Activated T-cell treated with anti-CD3 and anti-CD28 coated beads, Interleukin-2, amount 50 U/mL, for 48 hours (primary cell): ENCODE measurements at places on chromosomes 7 and 10.

GRCh38 chr10:72637398-72637857 lies 11.5 kb upstream of the MICU1 start:
- DNase-seq, result peak; percentile 43

- no peak for DNase-seq
Measured at GRCh38 chr7:113945018-113945938, 26.5 kb upstream of the PPP1R3A start.

- no peak for DNase-seq
Measured at GRCh38 chr7:81210137-81211064, 291.6 kb upstream of the SEMA3C start.

GRCh38 chr7:121505021-121505420 lies 108.9 kb upstream of the FAM3C start:
- no peak for DNase-seq

GRCh38 chr10:23158370-23158769 lies 33.7 kb upstream of the PTF1A start:
- DNase-seq, result peak; percentile 47

DNA sequence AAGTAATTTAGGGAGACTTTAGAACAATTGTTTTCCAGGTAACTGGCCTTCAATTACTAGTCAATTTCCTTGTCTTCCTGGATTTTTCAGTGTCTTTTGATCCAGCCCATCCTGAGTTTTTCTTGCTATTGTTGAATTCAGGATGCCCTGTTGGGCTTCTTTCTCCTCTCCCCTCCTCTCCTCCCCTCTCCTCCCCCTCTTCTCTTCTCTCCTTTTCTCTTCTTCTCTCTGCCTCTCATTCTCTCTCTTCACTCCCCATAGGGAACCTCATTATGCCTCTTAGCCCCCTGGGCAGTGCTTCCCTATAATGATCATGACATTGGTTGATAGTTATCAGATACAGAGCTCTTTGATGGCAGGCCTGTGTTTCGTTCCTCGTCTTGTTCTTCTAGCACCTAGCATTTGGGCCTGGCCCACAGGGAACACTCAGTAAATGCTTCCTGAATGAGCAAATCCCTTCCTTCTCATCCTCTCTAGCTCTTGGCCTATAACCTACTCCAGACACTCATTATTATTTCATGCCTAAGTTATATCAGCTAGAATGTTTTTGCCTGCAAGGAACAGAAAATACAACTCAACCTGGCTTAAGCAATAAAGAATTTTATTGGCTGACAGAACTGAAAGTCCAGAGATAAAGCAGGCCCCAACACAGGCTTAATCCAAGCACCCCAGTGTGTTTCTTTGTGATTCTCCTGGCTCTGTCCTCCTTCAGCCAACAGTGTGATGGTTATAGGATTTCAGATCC lies 56.8 kb downstream of the CACNB2 start:
- no peak for DNase-seq

- peak; percentile 93 for DNase-seq
Measured at GRCh38 chr10:124791547-124792348, at the start of gene EEF1AKMT2. TSS of gene EEF1AKMT2 (minus strand) at chr10:124791887. CDS start at chr10:124791833, 54 bp downstream.

GRCh38 chr10:2874963-2875362 lies 192.4 kb upstream of the PFKP start:
- DNase-seq, result no peak

- no peak for DNase-seq
Measured at GRCh38 chr7:69732203-69732602, 133.9 kb downstream of the AUTS2 start.

DNA sequence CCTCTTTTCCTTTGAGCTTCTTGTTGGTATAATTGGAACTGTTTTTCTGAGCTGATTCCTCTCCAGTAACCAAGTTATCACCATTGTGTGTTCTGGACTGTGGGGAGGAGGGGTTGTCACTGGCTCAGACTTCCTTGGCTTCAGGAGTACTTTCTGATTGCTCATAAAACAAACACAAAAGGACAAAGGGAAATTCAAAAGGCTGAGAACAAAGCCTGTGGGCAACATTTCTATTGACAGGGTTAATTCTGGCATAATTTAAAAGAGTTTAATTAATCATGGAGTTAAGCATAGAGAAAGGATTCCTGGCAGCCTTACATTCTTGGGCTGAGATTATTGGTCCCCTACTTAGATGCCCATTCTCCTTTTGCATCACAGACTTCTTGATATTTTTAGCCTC lies 222.9 kb upstream of the KMT2E start:
- DNase-seq, result no peak

GRCh38 chr10:31782701-31783100 lies 145.9 kb downstream of the ARHGAP12 start:
- no peak for DNase-seq

- DNase-seq, result no peak
Measured at GRCh38 chr7:77386165-77386822, 29.9 kb downstream of the GSAP start.

DNA sequence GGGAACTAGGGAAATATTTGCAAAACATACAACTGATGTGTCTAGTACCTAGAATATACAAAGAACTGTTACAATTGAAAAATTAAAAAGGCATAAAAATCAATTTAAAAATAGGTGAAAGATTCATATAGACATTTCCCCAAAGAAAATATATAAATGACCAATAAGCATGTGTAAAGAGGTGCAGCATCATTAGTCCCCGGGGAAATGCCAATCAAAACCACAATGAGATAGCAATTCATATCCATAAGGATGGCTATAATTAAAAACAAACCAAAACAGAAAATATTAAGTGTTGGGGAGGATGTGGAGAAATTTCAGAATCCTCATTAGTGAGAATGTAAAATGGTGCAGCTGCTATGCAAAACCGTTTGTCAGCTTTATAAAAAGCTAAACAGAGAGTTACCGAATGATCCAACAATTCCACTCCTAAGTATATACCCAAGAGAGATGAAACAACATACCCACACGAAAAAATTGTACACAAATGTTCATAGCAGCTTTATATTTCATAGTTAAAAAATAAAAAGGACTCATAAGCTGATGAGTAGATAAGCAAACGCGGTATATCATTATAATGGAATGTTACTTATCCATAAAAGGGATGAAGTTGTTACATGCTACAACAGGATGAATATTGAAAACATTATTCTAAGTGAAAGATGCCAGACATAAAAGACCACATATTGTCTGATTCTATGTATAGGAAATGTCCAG lies 210.1 kb upstream of the INHBA start:
- no peak for DNase-seq

DNA sequence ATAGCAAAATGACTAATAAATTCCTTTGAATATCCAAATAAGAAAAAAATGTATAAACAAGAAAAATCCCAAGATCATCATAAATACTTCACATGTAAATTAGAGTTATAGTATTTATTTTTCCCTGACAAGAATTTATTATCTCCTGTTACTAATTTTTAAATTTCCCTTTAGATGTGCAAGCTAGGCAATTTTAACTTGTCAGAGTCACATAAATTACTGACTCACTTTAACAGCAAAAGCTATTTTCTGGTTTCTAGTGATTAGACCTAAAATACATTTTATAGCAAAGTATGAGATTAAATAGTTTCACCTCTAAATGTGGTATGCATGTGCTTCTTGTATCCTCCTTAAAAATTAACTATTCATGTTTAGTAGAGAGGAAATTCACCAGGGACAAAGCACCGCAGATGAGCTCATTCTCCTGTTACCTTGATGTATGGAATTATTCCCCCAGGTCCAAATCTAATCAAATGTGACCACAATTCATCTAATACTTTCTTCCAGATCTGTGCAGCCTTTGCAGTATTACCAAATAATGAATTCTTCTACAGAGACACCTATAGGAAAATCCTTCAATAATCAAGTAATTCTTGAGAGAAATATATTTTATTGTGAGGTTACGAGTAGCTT lies 621.2 kb downstream of the DNAJB9 start:
- no peak for DNase-seq
